ENCODE measurements at places on chromosomes 3 and 15.

DNA sequence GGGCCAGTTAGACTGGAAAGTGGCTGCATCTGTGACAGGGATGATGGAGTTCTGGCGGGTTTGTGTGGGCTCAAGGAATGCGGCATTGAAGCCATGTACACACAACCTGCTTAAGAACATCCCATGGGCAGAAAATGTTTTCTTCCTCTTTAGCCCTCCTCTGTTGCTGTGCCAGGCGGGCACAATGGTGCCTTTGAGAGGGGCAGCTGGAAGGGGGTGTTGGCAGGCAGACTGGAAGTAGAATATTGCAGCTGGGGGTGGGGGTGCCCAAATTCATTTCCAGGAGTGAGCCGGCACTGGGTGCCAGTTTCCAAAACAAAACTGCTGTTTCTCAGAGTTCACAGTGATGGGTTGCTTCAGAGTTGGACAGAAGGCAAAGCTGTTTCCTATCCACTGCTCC is 91.8 kb upstream of the ETV5 start:
- no peak for DNase-seq

DNA sequence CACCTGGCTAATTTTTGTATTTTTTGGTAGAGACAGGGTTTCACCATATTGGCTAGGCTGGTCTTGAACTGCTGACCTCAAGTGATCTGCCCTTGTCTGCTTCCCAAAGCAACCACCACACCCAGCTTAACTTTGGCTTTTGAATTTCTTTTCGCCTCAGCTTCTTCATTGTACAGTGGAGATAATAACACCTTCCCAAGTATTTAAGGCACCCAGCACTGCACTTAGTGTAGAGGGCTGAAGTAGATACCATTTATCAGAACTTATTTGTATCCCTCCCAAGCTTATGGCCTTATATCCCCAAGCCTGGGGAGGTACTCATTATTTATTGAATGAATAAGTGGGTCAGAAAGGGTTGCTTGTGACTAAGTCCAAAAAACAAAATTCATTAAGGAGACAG is 2.3 kb downstream of the SQOR start:
- no peak for DNase-seq

GRCh38 chr15:68284616-68285258 is 7.2 kb downstream of the FEM1B start:
- DNase-seq, result no peak

GRCh38 chr3:170640737-170641171 is 54.9 kb upstream of the SLC7A14 start:
- DNase-seq, result no peak

- no peak for DNase-seq
Observed at GRCh38 chr3:11638495-11639358, 5.0 kb downstream of the VGLL4 start.

GRCh38 chr15:25670025-25670554 is 193.0 kb downstream of the ATP10A start:
- DNase-seq, result no peak

DNA sequence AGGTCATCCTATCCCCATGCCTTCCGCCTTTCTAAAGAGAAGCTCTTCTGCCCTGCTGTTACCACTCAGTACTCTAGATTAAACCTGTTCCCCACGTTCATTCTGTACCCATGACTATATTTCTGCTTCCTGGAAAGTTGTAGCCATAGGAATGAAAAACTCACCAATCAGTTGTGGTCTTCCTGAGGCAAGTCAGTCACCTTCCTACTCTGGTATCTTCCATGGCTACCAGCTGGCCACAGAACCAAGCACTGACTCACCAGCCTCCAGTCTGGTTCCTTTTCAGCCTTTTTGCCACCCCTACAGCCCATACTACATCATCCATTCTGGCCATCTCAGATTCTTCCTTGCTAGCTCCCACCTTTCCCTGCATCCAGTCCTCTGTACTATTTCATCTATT is 46.4 kb downstream of the TMEM44 start:
- no peak for DNase-seq

- DNase-seq, result no peak
Observed at GRCh38 chr3:31240466-31240865, 292.3 kb upstream of the STT3B start.

GRCh38 chr15:49877117-49877872 is 241.7 kb downstream of the ATP8B4 start:
- DNase-seq, result no peak

DNA sequence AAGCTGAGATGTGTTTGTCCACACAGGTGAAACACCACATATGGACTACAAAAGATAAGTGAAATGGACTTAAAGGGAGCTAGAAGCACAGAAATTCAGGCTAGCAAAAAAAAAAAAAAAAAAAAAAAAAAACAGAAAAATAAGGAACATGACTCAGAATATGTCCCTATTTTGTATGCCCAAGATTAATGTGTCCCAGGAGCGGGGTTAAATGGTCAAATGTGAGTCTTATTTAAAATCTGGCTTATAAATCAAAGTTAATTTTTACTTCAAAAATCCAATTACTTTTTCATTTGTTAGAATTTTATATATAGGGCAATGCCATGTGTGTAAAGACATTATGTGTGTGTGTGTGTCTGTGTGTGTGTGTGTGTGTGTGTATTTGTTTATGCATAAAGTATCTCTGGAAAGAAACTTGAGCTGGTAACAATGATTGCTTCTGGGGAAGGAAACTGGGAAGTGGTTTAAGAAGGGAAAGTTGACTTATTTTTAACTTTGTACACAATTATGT is 986.5 kb downstream of the ROBO2 start:
- no peak for DNase-seq

DNA sequence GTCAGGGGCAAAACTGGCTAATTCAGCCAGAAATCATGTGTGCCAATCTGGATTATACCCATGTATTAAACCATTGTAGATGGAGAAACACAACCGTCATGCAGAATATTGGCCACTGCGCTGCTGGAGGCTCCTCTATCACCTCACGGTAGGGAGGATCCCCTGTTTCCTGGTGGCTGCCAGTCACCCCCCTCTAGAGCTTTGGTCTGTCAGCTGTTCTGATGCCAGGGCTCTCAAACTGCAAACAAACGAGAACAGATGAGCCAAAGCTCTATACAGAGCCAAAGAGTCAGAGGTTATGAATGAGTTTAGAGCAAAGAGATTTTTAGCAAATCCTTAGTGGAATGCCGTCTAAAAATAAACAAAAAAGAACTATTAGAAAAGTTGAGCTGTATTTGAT is 62.5 kb downstream of the IL20RB start:
- DNase-seq, result no peak

DNA sequence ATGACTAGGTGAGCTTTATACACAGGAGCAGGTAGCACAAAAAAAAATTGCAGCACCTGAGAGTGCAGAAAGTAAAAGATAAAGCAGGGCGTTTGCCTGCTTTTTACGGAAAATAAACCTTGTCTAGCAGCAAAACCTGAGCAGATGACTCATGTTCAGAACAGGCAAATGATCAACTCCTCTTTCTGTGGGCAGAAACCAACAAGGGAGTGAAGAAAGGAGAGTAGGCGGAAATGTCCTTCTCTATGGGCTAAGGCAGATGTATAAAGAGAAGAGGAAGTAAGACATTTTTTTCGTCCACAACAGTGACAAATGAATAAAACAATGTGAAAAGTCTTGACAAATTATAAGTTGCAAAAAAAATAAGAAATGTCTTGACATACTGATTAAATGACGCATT is 24.5 kb upstream of the GMNC start:
- no peak for DNase-seq

DNA sequence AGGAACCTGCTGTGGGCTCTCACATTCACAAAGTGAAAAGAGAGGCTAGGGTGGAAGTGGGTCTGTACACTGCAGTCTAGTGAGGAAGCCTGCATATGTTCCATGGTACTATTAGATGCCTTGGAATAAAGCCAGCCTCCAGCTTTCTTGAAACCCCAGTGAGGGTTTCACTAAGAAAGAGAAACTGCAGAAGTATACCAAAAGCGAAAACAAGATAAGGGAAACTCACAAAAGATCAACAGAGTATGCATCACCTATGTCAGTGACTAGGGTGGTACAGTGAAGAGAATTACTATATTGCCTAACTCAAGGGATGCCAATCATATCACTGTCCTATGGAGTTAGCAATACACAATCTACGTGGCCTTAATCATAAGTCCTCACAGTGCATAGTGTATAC is 212.5 kb upstream of the GADL1 start:
- no peak for DNase-seq

GRCh38 chr3:13842226-13842625 is 37.6 kb downstream of the WNT7A start:
- no peak for DNase-seq

GRCh38 chr3:155037508-155038202 is 42.5 kb upstream of the MME start:
- no peak for DNase-seq

GRCh38 chr3:47464588-47464987 is 11.2 kb downstream of the SCAP start:
- DNase-seq, result no peak

DNA sequence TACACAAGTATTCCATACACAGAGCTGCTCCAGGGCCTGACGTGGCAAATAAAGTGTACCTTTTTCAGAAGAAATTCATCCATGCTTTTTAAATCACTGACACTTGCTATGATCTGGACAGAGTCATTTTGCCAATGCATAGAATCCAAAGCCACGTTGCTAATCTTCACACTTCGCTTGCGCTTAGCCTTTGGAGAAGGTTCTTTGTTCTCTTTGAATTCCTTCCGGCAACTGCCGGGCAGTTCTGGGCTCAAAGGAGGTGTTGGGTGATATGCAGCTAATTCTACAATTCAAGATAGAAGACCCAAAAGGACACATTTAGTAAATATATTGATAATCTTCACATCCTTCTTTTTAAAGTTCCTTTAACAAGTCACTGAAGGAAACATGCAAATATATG is 69.9 kb downstream of the NR2E3 start:
- no peak for DNase-seq

DNA sequence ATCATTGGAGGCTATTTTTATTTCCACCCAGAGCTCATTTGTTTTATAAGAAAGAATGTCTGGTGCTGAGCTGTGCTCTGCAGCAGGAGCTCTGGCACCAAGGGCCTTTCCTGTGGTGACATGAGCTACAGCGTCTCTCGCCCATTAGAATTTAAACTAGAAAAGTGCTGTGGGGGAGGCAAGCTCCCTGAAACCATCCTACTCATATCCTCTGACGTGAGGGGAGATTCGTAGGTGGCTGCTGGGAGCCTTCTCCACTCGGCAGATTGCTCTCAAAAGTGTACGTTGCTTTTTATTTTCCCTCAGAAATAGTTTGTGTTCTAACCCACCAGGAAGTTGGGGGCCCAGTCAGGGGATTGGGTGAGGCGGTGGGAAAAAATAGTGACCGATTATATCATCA is 76.3 kb upstream of the ARHGEF3 start:
- DNase-seq, result peak; percentile 49

- DNase-seq, result no peak
Observed at GRCh38 chr3:111979434-111980038, 710 bp downstream of the ABHD10 start.

- no peak for DNase-seq
Observed at GRCh38 chr15:89822026-89822425, 7.4 kb upstream of the ANPEP start.

DNA sequence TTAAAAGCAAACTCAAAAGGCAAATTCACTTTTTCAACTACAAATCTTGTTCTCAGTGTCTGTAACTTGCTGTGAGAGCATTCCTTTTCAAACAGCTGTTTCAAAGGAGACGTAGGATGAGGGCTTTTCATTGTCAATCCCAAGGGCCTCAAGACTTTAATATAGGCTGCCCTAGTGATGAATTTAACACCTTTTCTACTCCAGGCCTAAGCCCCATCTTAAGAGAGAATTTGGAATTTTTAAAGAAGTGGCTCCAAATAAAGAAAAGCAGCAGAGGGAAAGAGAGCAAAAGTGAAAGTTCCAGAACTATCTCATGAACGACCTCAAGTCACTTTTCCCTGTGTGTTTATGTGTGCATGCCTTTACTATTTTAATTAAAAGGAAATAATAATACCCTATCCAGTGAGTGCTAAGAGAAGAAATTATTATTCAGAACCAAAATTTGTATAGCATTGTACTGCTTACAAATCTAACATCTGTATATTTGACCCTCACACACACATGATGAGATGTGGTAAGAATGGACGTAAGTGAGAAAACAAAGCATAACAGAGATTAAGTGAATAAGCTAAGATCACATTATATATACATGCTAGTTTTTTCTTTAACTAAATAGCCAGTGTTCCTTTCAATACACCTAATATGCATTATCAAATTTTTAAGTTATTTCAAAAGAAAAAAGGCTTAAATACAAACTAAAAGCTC is 196.4 kb downstream of the VGLL3 start:
- no peak for DNase-seq

GRCh38 chr3:136186344-136186743 is 9.8 kb downstream of the MSL2 start:
- DNase-seq, result no peak

DNA sequence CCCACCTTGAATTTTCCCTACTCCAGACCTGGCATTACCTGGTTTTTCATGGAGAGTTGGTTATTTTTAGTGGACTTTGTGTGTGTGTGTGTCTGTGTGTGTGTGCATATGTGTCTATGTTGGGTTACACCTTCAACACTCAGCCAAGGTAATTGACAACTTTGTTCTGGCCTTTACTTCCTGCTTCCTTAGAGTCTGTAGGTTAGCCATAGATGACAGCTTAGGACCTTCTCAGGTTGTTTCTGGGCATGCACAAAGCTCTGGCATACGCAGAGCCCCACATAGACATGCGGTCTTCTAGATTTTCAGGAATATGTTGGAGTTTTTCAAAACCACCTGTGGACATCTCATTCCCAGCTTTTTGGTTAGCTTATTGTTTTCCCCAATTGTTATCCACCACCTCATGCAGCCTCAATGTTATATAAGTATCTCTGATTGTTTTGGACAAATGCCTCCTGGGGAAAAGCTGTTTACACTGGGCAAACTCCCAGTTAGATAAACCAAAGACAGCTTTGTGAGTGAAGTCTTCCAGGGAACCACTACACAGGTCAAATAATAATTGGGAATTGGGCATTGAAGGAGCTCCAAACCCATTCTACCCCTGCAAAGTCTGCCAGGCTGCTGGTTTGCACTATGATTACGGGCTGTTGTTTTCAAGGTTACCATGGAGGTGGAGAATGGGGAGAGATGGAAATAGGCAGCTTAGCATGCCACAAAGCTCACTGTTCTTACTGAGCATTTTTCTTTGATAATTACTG is 201.2 kb downstream of the ADAMTSL3 start:
- DNase-seq, result no peak

DNA sequence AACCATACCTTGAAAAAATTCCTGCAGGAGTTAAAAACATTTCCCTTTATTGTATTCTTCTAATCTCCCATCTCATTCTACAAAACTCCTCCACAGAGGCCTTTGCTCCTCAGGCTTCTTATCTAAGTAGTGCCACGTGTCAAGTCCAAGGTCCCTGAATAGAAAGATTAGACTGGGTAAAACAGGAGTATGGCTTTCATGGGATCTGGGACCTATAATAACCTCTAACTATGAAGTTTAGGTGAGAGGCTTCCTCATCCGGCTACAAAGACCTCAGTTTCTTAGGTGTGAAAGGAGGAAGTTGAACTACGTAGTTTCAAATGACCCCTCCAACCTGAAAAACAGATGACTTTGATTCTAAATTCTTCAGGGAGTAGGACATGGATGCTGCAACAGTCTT is 20.0 kb downstream of the GPR15 start:
- DNase-seq, result no peak

DNA sequence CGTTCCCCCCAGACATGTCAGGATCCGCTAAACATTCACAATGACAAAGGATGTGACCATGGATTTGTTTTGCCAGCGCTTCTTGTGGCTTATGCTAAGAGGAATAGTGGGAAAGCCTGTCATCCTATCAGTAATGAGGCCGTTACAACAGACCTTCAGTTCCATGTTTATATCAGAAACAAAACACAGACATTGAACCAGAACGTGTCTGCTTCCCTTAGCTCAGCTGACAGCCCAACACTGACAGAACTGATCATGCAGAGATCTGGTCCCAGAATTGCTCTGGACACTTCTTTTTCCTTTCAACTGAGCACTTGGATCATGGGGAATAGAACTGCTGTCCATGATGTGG is 58.3 kb upstream of the MYZAP start:
- DNase-seq, result no peak
